ENCODE measurements at places on chromosomes 6 and 20.
A peak's percentile ranks its signal among the peaks of the same experiment; 100 is the strongest.

GRCh38 chr6:2763345-2763841 is 1.8 kb upstream of the WRNIP1 start:
- DNase-seq, result no peak

DNA sequence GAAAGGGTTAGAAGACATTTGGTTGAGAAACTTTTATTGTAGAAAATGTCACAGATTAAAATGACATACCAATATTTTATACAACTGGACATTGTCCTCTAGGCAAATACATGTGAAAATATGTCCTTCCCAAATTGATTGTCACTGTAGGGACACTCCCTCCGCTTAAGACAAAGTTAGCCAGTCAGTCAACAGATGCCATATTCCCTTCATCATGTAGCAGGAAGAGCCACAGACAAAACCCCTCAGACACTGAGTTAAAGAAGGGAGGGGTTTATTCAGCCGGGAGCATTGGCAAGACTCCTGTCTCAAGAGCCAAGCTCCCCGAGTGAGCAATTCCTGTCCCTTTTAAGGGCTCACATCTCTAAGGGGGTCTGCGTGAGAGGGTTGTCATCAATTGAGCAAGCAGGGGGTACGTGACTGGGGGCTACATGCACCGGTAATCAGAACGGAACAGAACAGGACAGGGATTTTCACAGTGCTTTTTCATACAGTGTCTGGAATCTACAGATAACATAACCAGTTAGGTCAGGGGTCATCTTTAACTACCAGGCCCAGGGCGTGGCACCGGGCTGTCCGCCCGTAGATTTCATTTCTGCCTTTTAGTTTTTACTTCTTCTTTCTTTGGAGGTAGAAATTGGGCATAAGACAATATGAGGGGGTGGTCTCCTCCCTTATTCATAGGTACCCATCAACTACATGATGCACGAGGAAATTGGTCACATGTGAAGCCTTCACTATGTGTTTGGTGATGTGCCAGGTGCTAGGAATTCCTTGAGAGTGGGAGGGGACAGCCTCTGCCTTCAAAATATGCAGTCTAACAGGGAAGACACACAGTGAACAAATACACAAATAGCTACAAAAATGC is 155.7 kb upstream of the CDYL start:
- no peak for DNase-seq

DNA sequence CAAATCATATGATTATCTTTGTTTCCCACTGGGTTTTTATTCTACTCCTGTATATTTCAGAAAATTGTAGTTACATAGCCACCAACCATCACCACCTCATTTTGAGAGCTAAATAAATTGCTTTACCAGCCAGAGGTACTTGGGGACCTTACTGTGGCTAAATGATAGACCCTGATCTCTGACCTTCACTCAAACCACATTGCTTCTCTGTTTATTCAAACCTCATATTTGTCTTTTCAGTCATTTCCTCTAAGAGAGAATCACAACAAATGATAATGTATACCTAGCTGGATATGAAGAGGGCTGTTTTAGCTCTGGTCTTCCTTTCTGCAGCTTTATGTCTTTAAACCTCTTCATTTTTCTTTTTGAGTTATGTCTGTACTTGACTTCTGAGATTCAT is 142.8 kb downstream of the ADGB start:
- DNase-seq, result no peak

GRCh38 chr6:76174722-76175121 is 102.3 kb upstream of the IMPG1 start:
- DNase-seq, result no peak

GRCh38 chr6:36422714-36423100 is 19.9 kb downstream of the PXT1 start:
- DNase-seq, result no peak

DNA sequence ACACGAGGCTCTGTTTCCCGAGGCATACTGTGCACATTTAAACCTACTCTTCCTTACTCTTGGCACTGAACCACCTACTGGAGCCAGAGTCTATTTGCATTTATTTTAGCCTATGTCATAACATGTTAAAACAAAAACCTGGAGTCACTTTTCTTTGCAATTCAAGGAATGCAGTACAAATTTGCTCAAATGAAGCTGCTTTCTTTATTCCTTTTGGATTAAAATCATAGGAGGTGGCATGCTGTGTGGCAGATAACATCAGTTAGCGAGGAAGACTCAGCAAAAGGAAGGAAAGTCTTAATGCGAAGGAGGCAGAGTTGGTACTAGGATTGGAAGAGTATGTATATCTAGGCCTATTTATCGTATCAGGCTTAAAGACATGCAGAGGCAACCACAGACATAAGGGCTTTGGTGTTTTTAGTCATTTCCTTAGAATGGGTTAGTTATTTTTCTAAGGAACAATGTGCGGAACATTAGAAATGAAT is 92.9 kb downstream of the SAMD3 start:
- DNase-seq, result no peak

- DNase-seq, result no peak
These were observed 205.9 kb downstream of the ZMYND8 start for GRCh38 chr20:47150403-47151152.

- DNase-seq, result no peak
These were observed 6.7 kb downstream of the FOXA2 start for GRCh38 chr20:22577515-22578220.

DNA sequence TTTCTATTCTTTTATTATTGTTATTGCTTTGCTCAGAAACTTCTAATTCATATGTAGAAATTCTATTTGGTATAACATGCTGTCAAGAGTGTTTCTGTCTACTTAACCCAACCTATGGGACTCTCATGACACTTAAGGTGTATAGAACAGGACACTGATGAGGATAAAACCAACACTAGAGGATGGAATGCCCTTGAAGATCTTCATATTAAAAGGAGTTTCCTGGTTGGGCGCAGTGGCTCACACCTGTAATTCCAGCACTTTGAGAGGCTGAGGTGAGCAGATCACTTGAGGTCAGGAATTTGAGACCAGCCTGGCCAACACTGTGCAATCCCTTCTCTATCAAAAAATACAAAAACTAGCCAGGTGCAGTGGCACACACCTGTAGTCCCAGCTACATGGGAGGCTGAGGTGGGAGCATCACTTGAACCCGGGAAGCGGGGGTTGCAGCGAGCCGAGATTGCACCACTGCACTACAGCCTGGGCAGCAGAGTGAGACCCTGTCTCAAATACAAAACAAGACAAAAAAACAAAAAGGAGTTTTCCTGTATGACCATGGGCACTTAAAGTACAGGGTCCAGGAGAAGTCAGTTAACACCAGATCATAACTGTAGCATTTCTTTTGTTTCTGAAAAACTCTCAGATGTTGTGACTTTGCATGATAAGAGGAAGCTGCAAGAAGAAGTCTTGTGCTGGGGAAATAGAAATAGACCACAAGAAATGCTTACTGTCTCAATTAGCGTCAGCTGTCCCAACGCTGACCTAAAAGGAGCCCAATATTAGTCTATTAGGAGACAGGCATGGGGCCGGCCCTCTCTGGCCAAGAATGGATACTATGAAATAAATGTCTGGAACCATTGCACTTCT is 38.9 kb upstream of the CD2AP start:
- no peak for DNase-seq

- no peak for DNase-seq
These were observed 66.7 kb downstream of the GCNT2 start for GRCh38 chr6:10587656-10588406.

DNA sequence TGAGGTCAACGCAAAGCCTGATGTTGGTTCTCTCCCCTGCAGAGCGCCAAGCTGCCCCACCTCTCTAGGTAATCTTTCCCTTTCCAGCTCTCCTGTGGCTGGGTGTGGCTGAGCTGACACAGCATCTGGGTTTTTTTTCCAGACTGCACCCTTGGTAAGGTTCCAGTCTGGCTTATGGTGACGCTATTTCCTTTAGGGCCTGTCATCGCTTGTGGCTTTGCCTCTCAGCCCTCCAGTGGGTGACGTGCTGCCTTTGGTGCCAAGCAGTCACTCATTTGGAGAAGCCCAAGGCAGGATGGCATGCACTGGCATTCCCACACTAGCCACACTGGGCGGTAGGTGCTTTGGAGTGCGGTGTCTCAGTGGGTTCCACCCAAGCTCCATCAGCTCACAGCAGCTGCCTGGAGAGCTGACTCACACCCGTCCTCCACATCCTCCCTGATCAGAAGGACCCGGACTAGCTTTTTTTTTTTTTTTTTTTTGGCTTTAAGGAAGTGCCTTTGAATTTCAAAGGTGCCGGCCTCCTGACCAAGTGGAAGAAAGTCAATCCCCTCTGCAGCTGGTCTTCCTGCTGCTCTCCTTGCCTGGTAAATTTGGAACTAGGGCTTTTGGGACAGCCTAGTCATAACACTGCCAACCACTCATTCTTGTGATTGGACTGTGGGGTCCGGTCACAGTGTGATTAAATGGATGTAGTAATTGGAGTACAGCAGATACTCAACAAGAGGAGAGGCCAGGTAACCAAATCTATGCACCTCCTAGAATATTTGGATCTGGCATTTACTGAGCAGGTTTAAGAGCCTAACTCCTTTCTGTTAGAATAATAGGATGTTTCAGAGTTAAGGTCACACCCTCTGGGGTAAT is 153.6 kb downstream of the CD83 start:
- peak; percentile 12 for DNase-seq

- DNase-seq, result no peak
These were observed 155.5 kb upstream of the SIM1 start for GRCh38 chr6:100620085-100620840.

- DNase-seq, result no peak
These were observed 5.6 kb downstream of the MYLK2 start for GRCh38 chr20:31824554-31825313.

DNA sequence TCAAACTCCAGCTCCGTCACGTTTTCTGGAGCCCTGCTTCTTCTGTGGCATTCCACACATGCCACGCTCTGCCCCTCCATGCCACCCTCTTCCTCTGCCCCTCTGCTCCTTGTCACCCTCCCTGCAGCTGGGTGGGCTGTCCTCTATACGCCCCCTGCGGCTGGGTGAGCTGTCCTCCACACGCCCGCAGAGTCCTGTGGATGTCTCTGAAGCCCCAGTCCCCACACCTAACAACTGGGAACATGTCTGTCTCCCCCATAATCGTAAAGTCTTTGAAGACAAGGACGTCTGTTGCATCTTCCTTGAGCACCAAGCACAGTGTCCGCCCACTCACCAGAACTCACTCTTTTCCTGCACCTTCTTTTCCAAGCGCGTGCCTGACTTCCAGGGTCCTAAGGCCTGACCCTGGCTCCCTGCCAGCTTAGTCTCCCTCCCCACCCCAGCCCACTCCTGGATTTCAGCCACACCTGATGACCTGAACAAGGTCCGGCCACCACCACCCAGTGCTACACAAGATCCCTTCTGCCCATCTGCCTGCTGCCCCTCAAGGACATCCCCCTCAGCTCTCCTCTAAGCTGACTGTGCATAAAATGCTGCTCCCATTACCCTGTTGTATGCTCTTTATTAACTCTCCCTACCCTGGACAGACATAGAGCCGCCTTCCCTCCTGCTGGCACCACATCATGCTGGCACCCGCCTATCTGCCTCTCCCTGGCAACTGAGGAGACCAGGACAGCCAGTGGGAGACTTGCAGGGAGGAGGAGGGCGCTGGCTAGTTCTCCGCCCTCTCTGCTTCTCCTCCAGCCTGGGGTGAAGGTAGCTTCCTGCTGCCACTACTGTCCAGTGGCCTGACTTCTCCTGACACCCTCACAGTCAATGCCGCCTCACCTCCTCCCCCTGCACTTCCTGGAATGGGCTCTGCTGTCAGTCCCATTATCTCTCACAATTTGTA is 10.7 kb upstream of the PRR18 start:
- no peak for DNase-seq

- no peak for DNase-seq
These were observed 12.8 kb upstream of the SERPINB1 start for GRCh38 chr6:2854396-2854982.

- no peak for DNase-seq
These were observed 17.1 kb downstream of the KIF6 start for GRCh38 chr6:39707962-39708683.

- DNase-seq, result no peak
These were observed 77.1 kb downstream of the WASF1 start for GRCh38 chr6:110102411-110102810.

- no peak for DNase-seq
These were observed 56.0 kb downstream of the RIN2 start for GRCh38 chr20:19813846-19814640.
